ENCODE measurements at places on chromosomes 4 and X. TPM values are rescaled to one million over a fixed set of nuclear protein-coding genes. Genes with fewer than 3 reads are reported as not detected.

The NHS gene
- total RNA-seq = 1.2 TPM

The STK32B gene
- 3.3 TPM for total RNA-seq

The FGD1 gene
- 3.0 TPM for total RNA-seq

The MAGED4 gene
- total RNA-seq = 45.2 TPM

The GYPA gene
- not detected for total RNA-seq

The KCND1 gene
- total RNA-seq = 0.28 TPM
